Kidney capillary endothelial cell (primary cell): ENCODE measurements at places on chromosomes 6 and 20.

- no peak for DNase-seq
Observed at GRCh38 chr6:5930143-5930770, 76.5 kb downstream of the NRN1 start.

GRCh38 chr6:154566866-154567265 is 56.4 kb upstream of the CNKSR3 start:
- DNase-seq = no peak

GRCh38 chr6:303948-304558 is 11.8 kb downstream of the DUSP22 start:
- no peak for DNase-seq

- peak; percentile 73 for DNase-seq
Observed at GRCh38 chr6:85449818-85450759, at the start of gene NT5E. Gene NT5E, plus strand, starts transcription at chr6:85450083. Its CDS starts 57 bp downstream, at chr6:85450140.

DNA sequence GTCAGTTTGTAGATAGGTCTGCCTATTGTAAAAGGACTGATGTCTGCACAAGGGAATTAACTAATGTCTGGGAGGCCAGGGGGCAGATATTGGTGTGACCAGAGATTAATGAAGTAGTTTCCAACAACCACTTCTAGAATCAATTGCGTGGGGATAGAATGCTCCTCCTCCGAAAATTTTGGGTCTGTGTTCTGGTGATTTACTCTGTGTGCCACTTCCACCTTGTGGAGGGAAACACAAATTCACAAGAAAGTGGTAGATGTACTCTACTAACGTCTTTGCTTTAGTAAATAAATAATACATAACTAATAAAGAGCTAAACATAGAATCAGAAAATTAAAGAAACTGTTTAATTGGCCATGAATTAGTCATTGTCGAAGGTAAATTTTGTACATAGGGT is 25.5 kb downstream of the TMEM14A start:
- no peak for DNase-seq

GRCh38 chr6:71888756-71889340 is 2.5 kb downstream of the RIMS1 start:
- DNase-seq = no peak

DNA sequence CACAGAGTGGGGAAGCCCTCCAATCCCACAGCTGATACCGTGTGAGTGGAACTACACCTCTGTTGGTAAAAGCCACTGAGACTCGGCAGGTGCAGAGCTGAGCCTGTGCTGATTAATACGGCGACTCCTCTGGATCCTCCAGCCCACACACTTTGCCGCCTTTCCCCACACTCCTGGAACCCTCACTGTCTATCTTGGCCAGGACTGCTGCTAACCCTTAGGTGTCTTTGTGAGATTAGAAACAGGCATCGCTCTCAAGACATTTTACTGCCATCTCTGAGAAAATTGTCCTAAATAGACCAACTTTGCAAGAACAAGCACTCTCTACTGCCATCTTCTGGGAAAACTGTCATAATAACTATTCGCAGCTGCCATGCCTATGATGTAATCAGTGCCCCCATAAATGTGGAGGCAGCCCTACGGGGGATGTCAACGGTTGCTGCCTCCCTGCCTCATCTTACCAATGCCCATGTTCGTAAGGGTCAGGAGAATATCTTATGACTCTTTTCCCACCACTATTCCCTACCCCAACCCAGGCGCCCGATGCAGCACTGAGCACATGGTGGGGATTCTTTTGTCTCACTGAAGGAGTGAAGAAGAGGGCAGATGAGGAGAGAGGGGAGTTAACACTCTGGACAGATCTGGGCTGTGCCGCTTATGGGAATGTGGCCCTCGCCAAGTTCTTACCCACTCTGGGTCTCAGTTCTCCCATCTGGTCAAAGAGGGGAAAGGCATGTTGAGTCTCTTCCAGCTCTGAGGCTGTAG is 26.1 kb upstream of the KCNB1 start:
- DNase-seq = peak; percentile 30

GRCh38 chr6:107750176-107750797 is 73.8 kb downstream of the SCML4 start:
- no peak for DNase-seq
